Activated T-helper 9 cell treated with anti-CD3 and anti-CD28 coated beads, Interleukin-2, amount 50 U/mL, for 16 hours (primary cell): ENCODE measurements at places on chromosomes 1 and 21.

DNA sequence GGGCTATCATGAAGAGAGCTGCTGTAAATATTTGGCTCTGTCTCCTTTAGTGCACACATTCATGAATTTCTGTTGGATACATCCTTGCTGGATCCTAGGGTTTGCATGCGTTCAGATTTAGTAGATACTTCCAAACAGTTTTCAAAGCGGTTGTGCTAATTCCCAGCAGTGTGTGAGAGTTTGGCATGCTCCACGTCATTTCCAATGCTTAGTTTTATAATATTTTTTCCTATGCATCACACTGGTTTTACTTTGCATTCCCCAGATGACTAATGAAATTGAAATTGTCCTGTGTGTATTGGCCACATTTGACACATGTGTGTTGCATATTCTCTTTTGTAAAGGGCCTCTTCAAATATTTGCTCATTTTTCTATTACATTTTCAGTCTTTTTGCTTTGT is 18.5 kb upstream of the AADACL3 start:
- DNase-seq: no peak

GRCh38 chr1:172325531-172325930 is 95.0 kb upstream of the C1orf105 start:
- no peak for DNase-seq

DNA sequence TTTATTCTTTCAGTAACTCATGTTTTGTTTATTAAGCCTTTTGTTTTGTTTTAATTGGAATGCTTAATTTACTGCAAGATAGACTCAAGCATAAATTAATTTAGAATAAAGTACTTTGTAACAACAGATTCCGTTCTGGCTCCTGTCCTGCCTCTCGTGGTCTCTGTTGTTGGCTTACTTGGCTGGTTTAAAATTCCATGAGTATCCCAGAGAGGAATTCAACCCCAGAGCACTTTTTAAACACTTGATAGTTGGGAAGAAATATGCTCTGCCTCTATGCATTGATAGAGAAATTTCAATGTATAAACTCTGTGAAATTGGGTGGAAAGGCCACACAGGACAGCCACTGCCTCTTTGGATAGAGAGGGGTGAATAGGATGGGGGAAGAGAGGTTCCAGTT is 89.7 kb downstream of the ATP5PO start:
- DNase-seq: no peak

DNA sequence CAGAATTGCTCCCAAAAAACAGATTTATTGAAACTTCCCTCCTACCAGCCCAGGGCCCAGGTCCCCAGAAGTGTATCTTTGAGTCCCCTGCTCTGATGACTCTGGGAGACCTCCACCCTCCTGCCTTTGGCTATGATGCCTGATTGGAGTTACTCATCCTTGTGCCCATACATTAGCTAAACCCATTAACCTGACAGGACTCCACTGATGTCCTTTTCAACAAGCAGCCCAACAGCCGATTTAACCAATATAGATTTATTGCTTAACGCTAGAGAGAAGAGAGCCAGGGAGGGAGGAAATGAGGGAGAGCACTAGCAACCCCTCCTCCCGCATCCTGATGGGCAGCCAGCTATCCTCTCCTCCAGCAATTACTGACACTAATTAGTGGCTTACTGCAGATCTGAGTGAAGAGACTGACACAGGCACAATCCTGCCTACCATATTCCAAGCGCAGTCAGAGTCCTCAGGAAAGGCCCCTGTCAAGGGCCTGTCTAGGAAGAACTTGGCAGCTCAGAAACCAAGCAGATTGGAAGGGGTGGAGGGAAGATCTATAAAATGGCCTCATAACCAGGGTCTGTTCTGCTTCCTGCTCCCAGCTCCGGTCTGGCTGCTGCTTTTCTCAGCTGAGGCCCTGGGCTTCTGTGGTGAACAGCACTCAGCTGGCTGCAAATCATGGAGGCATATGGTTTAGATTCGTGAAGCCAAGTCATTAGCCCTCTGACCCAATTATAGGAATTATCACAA is 484.5 kb upstream of the DAB1 start:
- no peak for DNase-seq

DNA sequence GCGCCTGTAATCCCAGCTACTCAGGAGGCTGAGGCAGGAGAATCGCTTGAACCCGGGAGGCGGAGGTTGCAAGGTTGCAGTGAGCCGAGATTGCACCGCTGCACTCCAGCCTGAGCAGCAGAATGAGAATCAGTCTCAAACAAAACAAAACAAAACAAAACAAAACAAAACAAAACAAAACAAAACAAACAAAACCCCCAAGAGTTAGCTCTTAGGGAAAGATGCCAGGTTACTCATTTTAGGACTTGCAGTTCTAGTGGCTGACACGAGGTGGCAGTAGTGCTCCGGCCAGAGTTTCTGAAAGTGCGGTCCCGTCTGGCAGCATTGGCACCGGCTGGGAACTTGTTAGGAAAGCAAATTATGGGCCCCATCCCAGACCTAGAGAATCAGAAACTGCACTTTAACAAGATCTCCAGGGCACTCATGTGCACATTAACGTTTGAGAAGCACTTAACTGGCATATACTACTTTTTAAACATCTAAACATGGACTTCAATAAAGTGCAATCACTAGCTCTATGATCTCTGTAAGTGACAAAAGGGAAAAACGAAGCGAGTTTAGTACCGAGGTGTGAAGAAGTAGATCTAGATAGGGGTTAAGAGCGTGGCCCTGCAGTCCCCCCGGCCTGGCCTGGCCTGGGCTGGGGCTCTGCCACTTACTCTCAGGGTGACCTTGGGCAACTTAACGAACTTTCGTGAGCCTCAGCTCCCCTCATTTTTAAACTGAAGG is 41.9 kb upstream of the TNFRSF1B start:
- DNase-seq: peak; percentile 63
